ENCODE measurements at places on chromosomes 6 and 20. TPM values are rescaled to one million over a fixed set of nuclear protein-coding genes. Genes with fewer than 3 reads are reported as not detected.

DNA sequence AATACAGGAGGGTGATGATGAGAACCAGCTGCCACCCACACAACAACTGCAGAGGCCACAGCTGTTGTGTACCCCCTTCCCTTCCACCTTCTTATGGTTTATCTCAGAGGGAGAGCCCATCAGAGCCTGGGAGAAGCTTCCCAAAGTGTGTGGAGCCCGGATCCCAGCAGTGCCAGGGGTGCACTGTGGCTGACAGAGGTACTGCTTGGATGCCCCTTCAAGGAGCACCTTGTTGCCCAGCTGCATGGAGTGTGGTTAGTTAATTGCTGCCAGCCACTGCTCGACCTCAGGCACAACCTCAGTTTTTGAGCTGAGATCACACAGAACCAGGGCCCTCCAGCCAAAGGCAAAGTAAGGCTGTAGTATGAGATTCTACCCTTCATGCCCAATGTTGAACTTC lies 13.0 kb downstream of the PI3 start:
- no peak for DNase-seq

DNA sequence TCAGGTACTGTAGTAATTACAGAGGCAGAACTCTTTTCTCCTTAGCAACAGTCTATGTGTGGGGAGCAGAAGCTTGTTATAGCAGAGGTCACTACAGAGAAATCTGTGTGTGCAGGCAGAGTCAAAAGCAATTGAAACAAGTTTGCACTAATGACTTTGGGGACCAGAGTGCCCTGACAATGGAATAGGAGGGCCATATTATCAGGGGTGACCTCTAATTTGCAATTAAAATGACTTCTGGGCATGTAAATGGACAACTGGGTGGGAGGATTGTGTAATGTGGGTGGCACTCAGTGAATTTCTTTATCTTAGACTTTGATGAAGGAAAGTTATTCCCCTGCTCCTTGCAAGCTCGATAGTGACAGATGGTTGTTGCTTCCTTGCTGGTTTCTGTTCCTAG lies 127.2 kb downstream of the PLCB4 start:
- no peak for DNase-seq

ZBTB46 gene
- total RNA-seq = 15.0 TPM

PSORS1C1 gene
- 3.3 TPM for total RNA-seq

COL21A1 gene
- total RNA-seq = 23.9 TPM

PRR18 gene
- not detected for total RNA-seq

GRCh38 chr6:53312355-53312754 lies 36.4 kb downstream of the ELOVL5 start:
- no peak for DNase-seq

- no peak for DNase-seq
Measured at GRCh38 chr6:52407467-52407866, 12.7 kb upstream of the EFHC1 start.

DNA sequence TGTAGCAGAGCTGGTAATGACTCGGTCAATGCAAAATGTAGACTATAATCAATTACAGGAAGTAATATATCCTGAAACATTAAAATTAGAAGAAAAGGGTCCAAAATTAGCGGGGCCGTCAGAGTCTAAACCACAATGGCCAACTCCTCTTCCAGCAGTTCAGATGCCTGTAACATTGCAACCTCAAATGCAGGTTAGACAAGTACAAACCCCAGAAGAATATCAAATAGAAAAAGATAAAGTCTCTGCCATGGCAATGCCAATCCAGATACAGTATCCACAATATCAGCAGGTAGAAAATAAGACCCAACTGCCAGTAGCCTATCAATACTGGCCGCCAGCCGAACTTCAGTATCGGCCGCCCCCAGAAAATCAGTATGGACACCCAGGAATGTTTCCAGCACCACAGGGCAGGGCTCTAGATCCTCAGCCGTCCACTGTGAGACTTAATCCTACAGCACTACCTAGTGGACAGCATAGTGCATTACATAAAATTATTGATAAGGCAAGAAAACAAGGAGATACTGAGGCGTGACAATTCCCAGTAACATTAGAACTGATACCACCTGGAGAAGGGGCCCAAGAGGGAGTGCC lies 158.4 kb downstream of the GPX5 start:
- no peak for DNase-seq

COL19A1 gene
- 1.7 TPM for total RNA-seq

- DNase-seq = no peak
Measured at GRCh38 chr6:136683209-136683941, 108.9 kb downstream of the MAP3K5 start.

GRCh38 chr6:11700118-11700718 lies 78.4 kb downstream of the ADTRP start:
- no peak for DNase-seq

GRCh38 chr6:118697554-118697953 lies 46.2 kb upstream of the CEP85L start:
- no peak for DNase-seq

JAG1 gene
- total RNA-seq = 42.6 TPM

CDKAL1 gene
- total RNA-seq = 12.6 TPM

SLC26A8 gene
- not detected for total RNA-seq

DNA sequence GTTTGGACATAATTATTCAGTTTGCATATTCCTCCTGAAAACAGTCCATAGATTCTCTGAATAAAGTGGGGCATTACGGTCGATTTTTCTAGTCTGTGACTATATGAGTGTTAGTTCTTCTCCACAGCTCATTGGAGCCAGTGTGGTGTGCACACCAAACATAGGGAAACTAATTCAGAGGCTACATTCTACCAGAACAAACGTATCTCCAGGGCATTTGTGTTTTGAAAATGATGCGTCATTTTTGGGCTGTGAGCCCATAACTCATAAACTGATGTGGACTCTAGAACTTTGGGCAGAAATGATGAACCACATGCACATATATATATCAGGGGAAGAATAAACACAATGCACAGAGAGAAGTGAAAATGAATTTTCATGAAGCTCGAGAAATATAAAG lies 41.8 kb downstream of the C6orf58 start:
- DNase-seq = no peak

- DNase-seq = peak; percentile 76
Measured at GRCh38 chr6:73262671-73263569, at the start of gene KHDC1. TSS of gene KHDC1 (minus strand) at chr6:73263196. CDS start at chr6:73242517, 20,679 bp downstream.

- no peak for DNase-seq
Measured at GRCh38 chr6:40732878-40733277, 145.7 kb upstream of the LRFN2 start.

C20orf202 gene
- 0.29 TPM for total RNA-seq

TSHZ2 gene
- total RNA-seq = 12.1 TPM

KCNB1 gene
- 1.3 TPM for total RNA-seq

BMP5 gene
- total RNA-seq = 2.2 TPM
